Ascending aorta (tissue), 2 donors: ENCODE measurements at places on chromosomes 6 and 20. TPM values are rescaled to one million over a fixed set of nuclear protein-coding genes. Genes with fewer than 3 reads are reported as not detected.

FAM229B gene
- 5.5 TPM for total RNA-seq

GRCh38 chr20:44407402-44408184 lies 52.1 kb downstream of the HNF4A start:
- DNase-seq = no peak

GRCh38 chr20:20367575-20368417 lies at the start of gene INSM1:
Gene INSM1, plus strand, starts transcription at chr20:20368104. Its CDS starts 164 bp downstream, at chr20:20368268.
- no peak for DNase-seq

DNA sequence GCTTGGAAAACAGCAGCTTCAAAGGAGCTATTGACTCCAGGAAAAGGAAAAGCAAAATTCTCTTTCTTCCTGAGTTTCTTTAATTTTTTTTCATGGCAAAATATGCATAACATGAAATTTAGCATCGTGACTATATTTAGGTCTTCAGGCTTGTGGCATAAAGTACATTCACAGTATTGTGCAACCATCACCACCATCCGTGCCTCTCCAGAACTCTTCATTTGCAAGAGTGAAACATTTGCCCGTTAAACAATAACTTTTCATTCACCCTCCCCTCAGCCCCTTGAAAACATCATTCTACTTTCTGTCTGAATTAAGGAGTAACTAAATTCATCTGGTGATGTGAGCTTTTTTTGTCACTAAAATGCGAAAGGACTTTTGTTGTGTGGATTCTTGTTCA lies 251.7 kb downstream of the PHACTR1 start:
- DNase-seq = no peak

DNA sequence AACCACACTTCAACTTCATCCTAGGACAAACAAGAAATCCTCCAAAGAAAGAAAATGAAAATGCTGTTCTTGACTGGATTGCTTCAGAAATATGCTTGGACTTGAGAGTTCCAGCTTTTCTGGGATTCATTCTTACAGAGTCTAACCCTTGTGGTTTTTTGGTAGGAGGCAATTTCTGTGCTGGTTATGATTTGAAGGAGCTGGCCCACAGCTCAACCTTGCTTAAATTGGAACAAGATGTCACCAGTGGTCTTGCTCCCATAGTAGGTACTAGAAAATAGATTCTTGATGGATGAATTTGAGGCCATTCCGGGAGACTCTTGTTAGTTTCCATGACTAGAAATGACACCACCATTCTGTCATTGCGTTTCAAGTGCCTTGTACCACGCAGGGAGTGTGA lies 54.3 kb upstream of the BMP6 start:
- no peak for DNase-seq
